ENCODE measurements at places on chromosomes 2 and 18.

GRCh38 chr2:123717636-123718334 is 307.3 kb upstream of the CNTNAP5 start:
- DNase-seq: no peak

DNA sequence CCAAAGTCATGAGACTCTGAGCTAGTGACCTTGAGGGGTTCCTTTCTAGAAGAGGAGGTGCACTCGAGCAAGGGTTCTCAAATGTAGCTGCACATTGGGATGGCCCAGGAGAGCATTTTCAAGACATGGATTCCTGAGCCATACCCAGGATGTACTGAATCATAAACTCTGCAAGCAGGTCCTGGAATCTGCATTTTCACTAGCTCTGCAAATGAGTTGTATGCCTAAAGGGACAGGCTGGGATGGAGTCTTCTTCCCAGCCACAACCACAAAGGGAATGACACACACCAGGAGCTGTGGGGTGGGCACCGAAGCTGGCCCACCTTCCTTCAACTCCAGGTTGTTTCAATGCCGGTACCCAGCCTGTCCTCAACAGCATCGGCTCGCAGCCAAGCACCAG is 90.6 kb downstream of the GALNT14 start:
- DNase-seq: no peak

DNA sequence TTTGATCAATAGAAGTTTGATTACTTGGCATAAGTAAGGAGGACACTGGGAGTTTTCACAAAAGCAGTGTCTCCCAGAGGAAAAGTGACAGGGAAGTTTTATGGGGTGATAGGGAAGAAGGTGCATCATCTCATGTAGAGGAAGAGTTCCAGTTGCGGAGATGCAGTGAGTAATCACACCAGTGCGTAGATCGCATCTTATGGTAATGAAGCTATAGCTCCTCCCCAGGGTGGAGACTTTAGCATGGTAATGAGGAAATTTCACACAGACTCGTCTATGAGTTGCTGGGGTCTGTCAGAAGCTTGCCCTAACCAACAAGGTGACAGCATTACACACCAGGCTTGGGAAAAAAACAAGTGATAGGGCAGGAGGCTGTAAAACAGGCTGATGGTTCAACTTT is 49.0 kb downstream of the KYNU start:
- DNase-seq: no peak

GRCh38 chr2:60822987-60823386 is 58.4 kb upstream of the REL start:
- DNase-seq: no peak

DNA sequence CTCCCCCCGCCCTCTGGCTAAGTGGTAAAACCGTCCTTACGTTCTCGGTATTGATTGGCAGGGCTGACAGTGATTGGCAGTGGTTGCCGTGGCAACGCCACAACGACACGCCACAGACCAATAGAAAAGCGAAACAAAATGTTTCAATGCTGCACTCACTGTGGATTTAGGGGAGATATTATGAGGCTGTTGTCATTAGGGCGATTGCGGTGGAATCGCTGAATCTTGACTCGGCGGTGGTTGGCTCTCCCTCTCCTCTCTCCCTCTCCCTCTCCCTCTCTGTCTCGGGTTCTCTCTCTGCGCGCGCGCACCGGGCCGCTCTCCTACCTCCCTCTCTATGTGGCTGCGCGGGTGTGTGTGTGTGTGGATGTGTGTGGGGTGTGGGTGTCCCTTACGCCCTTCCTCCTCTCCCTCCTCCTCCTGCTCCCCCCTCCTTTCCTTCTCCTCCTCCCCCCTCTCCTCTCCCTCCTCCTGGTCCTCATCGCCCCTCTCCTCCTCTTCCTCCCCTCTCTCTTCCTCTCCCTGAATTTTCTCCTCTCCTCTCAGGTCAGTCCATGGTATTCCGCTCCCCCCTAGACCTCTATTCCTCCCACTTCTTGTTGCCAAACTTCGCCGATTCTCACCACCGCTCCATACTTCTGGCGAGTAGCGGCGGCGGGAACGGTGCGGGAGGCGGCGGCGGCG is at the start of gene SIX3:
TSS of gene SIX3 (plus strand) at position 152 of the 684 bp plus-strand sequence. CDS start at position 555, 403 bp downstream.
- peak; percentile 63 for DNase-seq

DNA sequence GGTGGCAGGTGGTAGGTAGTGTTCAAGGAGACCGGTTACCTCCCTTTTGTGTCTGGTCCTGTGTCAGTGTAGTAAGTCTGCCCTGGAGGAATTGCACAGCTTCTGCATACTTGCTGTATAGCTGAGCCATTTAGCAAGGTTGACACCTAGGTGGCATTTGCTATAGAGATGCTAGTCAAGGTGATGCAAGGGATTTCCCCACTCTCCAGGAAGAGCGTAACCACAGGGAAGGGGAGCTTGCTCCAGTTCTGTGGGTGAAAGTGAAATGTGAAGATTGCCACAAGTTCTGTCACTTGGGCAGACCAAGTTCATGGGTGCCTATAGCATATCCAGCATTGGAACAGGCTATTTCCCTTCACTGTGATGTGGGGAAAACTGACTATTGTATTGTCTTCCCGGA is 28.1 kb downstream of the NAT8 start:
- no peak for DNase-seq

DNA sequence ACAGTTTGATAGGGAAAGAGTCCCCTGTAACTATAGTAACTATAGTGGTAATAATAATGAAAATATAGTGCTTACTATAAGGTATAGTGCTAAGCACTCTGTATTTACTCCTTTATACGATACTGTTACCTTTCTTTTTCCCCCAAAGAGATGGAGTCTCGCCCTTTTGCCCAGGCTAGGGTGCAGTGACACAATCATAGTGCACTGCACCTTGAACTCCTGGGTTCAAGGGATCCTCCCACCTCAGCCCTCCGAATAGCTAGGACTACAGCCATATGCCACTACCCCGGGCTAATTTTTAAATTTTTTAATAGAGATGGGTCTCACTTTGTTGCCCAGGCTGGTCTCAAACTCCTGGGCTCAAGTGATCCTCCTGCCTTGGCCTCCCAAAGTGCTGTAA is 34.6 kb downstream of the EML4 start:
- no peak for DNase-seq

DNA sequence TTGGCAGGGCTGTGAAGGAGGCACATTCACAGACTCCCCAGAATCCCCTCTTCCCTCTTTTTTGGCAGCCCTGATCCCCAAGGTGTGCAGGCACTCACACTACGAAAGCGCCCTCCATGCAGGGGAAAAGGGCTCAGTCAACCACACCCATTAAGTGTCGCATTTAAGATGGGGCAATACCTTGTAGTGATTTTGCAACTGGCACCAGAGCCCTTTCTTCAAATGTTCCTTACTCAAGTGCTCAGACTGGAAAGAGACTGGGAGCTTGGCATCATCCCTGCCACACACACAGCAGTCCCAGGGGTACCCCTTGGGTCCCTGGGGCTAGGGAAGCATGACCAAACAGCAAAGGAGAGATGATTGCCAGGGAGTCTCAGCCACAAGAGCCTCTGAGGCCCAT is 190.1 kb downstream of the HAUS1 start:
- DNase-seq: no peak

DNA sequence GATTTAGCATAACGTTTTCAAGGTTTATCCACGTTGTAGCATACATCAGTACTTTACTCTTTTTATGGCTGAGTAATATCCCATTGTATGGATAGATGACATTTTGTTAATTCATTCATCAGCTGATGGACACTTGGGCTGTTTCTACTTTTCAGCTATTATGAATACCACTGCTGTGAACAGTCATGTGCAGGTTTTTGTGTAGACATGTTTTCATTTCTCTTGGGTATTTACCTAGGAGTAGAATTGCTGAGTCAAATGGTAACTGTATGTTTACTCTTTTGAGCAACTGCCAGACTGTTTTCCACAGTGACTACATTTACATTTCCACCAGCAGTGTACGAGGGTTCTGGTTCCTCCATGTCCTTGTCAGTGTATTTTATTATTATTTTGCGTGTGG is 33.9 kb downstream of the COX7A2L start:
- peak; percentile 35 for DNase-seq

Measured in NCI-H526 (cell line).